SW480 (cell line): ENCODE measurements at places on chromosomes 11 and 22.
A peak's percentile ranks its signal among the peaks of the same experiment; 100 is the strongest.

GRCh38 chr11:45272701-45273100, 13.4 kb downstream of the SYT13 start:
- peak; percentile 66 for DNase-seq

- peak; percentile 62 for DNase-seq
These were observed 45.0 kb downstream of the TEAD1 start for GRCh38 chr11:12719221-12719620.

DNA sequence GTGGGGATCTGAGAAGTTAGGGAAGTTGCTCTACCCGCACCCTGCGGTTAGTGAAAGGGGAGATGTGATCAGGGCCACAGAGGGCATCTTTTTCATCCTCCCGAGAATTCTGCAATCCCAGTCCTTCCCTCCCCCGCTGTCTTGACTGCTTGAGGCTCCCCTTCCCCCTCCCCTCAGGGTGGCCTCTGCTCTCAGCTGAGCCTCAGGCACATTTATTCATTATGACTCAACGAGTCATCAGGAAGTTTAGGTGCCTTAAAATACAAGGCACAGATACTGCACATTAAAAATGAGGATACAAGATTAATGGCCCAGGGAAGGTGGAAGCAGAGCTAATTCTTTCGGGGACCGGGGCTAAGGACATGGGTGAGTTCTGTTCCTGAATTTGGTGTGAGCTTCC, 104.0 kb downstream of the CACNA1I start:
- no peak for DNase-seq

DNA sequence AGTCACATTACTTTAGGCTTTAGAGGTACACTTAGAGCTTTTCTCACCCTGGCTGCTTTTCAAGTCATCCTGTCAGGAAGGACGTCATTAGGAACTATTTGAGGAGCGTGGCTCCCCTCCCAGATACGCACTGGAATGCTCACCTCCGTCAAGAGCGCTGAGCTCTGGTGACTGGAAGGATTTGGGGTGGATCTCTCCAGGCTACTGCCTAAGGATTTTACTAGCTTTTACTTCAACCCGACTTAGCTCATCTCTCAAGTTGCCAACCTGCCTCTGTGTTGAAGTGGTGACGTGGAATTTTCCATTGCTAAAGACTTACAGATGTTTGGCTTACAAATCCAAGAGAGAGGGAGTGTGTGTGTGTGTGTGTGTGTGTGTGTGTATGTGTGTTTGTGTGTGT, 355.3 kb upstream of the CCDC90B start:
- no peak for DNase-seq

GRCh38 chr11:82754410-82754809, 20.7 kb upstream of the FAM181B start:
- no peak for DNase-seq
